ENCODE measurements at places on chromosomes 2 and 18. TPM values are rescaled to one million over a fixed set of nuclear protein-coding genes. Genes with fewer than 3 reads are reported as not detected.

The RESP18 gene
- total RNA-seq: not detected

The UNC80 gene
- total RNA-seq: 0.11 TPM

The RPS27A gene
- total RNA-seq: 1,392 TPM

GRCh38 chr2:28390241-28390745, 2.4 kb upstream of the FOSL2 start:
- DNase-seq: peak; percentile 71

DNA sequence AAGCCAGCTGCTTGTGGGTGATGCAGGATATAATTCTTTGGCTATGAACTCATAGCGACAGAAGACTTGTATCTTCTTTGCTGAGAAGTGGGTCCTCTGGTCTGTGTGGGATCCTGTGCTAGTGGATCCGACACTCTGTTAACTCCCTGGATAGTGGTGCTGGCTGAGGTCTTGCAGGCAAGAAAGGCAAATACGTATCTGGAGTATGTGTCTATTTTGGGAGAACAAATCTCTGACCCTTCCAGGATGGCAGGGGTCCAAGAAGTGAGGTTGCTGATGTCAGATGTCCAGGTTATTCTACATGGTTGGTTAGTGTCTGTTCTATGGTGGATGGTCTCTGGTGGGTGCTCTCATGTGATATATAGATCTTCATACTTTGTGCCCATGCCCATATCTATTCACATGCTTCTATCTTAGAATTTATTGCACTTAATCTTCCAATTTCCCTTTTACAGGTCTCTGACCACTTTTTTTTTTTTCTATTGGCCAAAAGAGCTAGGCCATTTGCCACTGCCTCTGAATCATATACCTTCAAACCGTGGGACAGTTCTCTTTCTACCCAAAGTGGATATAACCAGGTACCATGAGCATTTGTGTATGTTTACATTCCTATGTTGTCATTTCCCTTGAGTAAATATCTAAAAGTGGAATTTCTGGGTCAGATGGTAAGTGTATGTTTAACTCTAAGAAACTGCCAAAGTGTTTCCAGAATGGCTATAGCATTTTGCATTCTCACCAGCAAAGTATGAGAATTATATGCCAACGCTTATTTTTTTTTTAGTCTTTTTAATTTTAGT, 45.1 kb upstream of the RBMS1 start:
- no peak for DNase-seq

- DNase-seq: no peak
Measured at GRCh38 chr2:174153757-174154680, 94.3 kb downstream of the OLA1 start.

All from K562 (cell line).